ENCODE measurements at places on chromosomes 4 and X.

DNA sequence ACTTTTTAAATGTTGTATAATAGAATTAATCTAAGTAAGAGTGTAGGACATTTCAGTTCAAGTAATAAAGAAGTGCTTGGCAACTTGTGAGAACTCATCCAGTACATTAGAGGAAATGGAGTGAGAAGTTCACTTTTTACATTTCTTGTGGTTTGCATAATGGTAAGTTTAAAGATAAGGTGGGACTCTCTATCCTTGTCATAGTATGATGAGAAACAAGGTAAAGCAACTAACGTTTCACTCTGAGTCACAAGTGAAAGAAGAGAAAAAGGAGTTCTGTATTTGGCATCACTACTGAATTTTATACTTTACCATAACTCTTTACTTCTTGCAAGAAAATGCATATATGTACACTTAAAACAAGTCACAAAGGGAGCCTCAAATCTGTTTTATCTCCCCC lies 219.4 kb downstream of the SLC4A4 start:
- DNase-seq: no peak

- no peak for DNase-seq
These were observed 75.8 kb upstream of the CCDC160 start for GRCh38 chrX:134161162-134161561.

GRCh38 chr4:118345813-118346212 lies 7.0 kb downstream of the PRSS12 start:
- no peak for DNase-seq

DNA sequence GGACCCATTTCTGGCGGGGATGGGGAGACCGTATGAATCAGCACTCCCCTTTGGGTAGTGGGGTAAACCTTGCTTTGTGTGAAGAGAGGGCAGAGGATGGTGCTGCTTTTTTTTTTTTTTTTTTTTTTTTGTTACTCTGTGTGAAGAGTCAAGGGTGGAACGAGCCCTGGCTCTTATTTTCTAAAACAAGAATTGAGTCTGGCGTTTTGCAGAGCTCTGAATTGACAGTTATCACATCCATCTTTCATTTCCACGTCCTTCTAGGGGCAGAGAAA lies 1.2 kb downstream of the SLAIN2 start:
- no peak for DNase-seq

GRCh38 chr4:173264684-173265185 lies 69.4 kb downstream of the HMGB2 start:
- no peak for DNase-seq

GRCh38 chr4:189823591-189823990 lies 117.1 kb upstream of the FRG1 start:
- no peak for DNase-seq

GRCh38 chr4:147863111-147863747 lies 131.3 kb downstream of the ARHGAP10 start:
- DNase-seq: no peak
